ENCODE measurements at places on chromosomes 2 and 18.

DNA sequence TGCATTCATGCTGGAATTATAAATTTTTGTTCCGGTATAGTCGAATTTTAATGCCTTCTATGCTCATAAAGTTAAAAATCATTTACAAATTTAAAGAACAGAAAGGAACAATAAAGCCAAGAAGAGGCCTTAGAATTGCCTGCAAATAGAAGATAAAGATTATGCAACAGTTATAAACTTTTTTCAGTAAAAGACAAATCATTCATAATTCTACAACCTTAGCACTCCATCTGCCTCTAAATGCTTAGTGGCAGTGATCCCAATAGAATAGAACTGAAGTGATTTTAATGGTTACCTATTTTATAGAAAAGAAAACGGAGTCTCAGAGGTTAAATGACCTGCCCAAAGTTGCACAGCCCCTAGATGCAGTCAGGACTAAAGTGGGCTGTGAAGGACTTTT, 211.2 kb downstream of the AGPS start:
- H3K36me3 ChIP-seq = no peaks in the 10 kb centered on the region
- no peak overlapping the region for H3K4me3 ChIP-seq
- H3K4me1 ChIP-seq = no peaks in the 10 kb centered on the region
- H3K27me3 ChIP-seq = no peaks in the 10 kb centered on the region

GRCh38 chr2:234335661-234336228, 161.1 kb downstream of the ARL4C start:
- H3K36me3 ChIP-seq = peaks cover 9% of the 10 kb centered on the region
- no peaks in the 10 kb centered on the region for H3K27me3 ChIP-seq

DNA sequence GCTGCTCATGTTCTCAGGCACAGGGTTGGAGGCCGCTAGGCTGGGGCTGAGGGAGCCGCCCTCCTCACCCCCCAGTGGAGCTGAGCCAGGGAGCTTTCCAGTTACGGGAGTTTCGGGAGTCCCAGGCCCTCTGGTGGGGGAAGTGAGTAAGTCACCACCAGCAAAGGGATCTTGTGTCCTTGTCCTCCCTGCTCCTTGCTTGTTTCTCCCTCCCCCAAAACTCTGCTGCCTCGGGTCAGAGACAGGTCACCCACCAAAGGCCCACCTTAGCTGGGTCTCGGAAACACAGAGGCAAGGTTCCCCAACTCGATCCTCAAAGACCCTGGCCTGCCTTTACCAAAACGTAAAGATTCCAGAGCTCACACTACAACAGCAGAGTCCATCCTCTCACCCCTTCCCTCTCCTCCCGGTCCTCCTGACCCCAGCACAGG, 60.5 kb upstream of the POMC start:
- DNase-seq = no peak
- no peak overlapping the region for H3K4me3 ChIP-seq
- H3K36me3 ChIP-seq = peaks cover 2% of the 10 kb centered on the region
- no peaks in the 10 kb centered on the region for H3K27me3 ChIP-seq
- no peak overlapping the region for H3K27ac ChIP-seq

DNA sequence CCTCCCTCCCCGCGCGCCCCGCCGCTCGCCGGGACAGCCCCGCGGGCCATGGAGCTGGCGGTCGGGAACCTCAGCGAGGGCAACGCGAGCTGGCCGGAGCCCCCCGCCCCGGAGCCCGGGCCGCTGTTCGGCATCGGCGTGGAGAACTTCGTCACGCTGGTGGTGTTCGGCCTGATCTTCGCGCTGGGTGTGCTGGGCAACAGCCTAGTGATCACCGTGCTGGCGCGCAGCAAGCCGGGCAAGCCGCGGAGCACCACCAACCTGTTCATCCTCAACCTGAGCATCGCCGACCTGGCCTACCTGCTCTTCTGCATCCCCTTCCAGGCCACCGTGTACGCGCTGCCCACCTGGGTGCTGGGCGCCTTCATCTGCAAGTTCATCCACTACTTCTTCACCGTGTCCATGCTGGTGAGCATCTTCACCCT, 865 bp downstream of the GALR1 start:
- peaks cover 16% of the 10 kb centered on the region for H3K4me1 ChIP-seq
- H3K36me3 ChIP-seq = peaks cover 15% of the 10 kb centered on the region
- H3K27me3 ChIP-seq = peaks cover 76% of the 10 kb centered on the region
- DNase-seq = no peak
- no peak overlapping the region for H3K27ac ChIP-seq

- H3K4me1 ChIP-seq = no peaks in the 10 kb centered on the region
- H3K27me3 ChIP-seq = no peaks in the 10 kb centered on the region
- no peak overlapping the region for H3K4me3 ChIP-seq
- H3K36me3 ChIP-seq = no peaks in the 10 kb centered on the region
- H3K27ac ChIP-seq = no peak overlapping the region
These were observed 1.2 kb upstream of the LYG2 start for GRCh38 chr2:99256677-99257076.

DNA sequence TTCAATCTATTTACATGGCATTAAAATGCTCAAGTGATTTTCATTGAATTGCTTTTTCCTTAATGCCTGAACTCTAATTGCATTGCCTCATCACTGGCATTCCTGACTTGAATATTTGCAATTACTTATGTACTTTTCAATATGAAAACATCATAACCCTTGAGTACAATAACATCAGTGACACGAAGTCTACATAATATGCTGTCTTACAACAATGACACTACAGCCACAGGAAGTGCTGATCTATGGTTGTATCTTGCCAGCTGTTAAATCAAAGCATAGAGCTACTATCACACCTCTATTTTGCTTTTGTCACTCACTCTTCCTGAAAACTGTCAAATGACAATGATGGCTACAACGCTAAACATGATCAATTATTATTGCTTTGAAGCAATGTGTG, 156.9 kb downstream of the CCDC102B start:
- H3K36me3 ChIP-seq = no peaks in the 10 kb centered on the region
- no peak for DNase-seq
- H3K4me3 ChIP-seq = no peak overlapping the region
- no peak overlapping the region for H3K27ac ChIP-seq
- H3K4me1 ChIP-seq = no peaks in the 10 kb centered on the region
- H3K27me3 ChIP-seq = no peaks in the 10 kb centered on the region

DNA sequence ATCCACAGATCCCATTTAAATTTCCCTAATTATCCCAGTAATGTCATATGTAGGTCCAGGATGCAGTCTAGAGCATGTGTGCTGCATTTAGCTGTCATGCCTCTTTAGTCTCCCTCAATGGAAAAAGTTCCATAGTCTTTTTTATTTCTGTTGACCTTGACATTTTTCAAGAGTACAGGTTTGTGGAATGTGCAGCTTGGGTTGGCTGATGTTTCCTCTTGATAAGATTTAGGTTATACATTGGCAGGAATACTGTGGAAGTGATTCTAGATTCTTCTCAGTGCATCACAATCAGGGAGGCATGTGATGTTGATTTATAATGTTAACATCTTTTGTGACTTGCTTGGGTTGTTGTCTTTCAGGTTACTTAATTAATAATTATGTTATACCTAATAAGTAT, 42.5 kb downstream of the PPM1B start:
- no peak overlapping the region for H3K27ac ChIP-seq
- no peaks in the 10 kb centered on the region for H3K27me3 ChIP-seq
- no peak for DNase-seq

DNA sequence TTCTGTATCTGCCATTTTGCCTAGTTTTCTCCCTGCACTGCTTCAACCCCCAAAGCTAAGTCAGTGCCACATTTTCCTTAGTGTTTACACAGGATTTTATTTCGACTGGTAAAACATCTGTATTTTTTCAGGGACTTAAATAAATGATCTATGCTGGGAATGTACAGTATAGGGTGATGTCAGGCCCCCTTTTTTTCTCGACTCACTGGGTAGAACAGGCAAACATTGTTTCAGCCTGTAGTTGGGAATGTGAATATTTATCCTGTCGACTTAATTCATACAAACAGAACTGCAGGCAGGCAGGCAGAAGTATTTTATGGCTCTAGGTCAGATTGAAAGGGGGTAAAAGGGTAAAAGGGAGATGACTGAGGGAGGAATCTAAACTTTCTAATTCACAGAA, 123.5 kb upstream of the ZFP36L2 start:
- H3K4me1 ChIP-seq = no peaks in the 10 kb centered on the region
- H3K27ac ChIP-seq = peak overlapping the region; percentile 8
- H3K36me3 ChIP-seq = peaks cover 4% of the 10 kb centered on the region
- no peak overlapping the region for H3K4me3 ChIP-seq

GRCh38 chr2:238167761-238168160, 9.0 kb downstream of the ERFE start:
- no peak overlapping the region for H3K27ac ChIP-seq
- no peaks in the 10 kb centered on the region for H3K4me1 ChIP-seq
- no peak overlapping the region for H3K4me3 ChIP-seq
- DNase-seq = no peak
- peaks cover 2% of the 10 kb centered on the region for H3K36me3 ChIP-seq

- H3K4me3 ChIP-seq = no peak overlapping the region
- H3K27me3 ChIP-seq = no peaks in the 10 kb centered on the region
- H3K27ac ChIP-seq = peak overlapping the region; percentile 60
- no peak for DNase-seq
- peaks cover 3% of the 10 kb centered on the region for H3K36me3 ChIP-seq
- peaks cover 19% of the 10 kb centered on the region for H3K4me1 ChIP-seq
These were observed 2.4 kb upstream of the RBM45 start for GRCh38 chr2:178109813-178110212.

DNA sequence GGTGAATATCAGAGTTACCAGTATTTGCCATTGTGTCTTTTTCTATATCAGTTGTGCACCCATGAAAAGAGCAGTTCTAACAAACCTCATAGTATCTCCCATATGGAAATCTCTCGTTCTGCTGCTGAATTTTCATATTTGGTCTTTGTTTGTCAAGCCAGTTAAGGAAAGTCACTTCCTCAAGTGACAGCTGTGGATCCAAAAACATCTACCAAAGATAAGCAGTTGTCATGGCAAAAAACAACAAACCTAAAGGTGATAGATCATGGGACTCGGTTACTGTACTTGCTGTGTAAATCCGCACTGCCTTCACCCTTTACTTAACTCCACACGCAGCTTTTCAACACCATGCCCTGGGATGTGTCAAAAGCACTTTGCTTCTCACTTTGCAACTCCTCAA, 17.3 kb downstream of the BMP10 start:
- no peak overlapping the region for H3K4me3 ChIP-seq
- H3K36me3 ChIP-seq = no peaks in the 10 kb centered on the region
- peaks cover 24% of the 10 kb centered on the region for H3K27me3 ChIP-seq
- no peak overlapping the region for H3K27ac ChIP-seq
- DNase-seq = no peak

GRCh38 chr2:171754254-171754939, 67.1 kb downstream of the DYNC1I2 start:
- H3K27me3 ChIP-seq = no peaks in the 10 kb centered on the region
- peaks cover 29% of the 10 kb centered on the region for H3K36me3 ChIP-seq
- H3K4me3 ChIP-seq = no peak overlapping the region
- no peak for DNase-seq
- no peaks in the 10 kb centered on the region for H3K4me1 ChIP-seq

DNA sequence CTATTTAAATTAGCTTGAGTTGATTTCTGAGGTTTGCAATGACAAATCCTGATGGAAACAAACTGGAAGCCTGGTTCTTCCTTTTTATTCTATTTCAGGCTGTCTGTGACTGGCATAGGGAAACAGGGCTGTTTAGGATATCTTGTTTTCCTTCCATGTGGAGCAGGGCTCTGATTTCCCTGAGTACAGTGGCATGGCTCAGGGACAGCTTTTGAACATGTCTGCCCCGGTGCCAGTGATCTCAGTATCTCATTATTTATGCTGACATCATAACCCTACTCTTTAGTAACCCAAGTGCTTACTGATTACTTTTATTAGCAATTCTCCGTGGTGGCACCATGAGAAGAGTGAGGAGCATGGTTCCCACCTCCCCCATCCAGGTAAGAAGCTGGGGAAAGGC, 720.3 kb downstream of the GALR1 start:
- H3K4me3 ChIP-seq = no peak overlapping the region
- H3K4me1 ChIP-seq = no peaks in the 10 kb centered on the region
- no peaks in the 10 kb centered on the region for H3K27me3 ChIP-seq
- no peak for DNase-seq

GRCh38 chr2:154402213-154402612, 296.3 kb upstream of the KCNJ3 start:
- H3K4me3 ChIP-seq = no peak overlapping the region
- no peaks in the 10 kb centered on the region for H3K4me1 ChIP-seq
- H3K27ac ChIP-seq = no peak overlapping the region
- H3K27me3 ChIP-seq = no peaks in the 10 kb centered on the region

DNA sequence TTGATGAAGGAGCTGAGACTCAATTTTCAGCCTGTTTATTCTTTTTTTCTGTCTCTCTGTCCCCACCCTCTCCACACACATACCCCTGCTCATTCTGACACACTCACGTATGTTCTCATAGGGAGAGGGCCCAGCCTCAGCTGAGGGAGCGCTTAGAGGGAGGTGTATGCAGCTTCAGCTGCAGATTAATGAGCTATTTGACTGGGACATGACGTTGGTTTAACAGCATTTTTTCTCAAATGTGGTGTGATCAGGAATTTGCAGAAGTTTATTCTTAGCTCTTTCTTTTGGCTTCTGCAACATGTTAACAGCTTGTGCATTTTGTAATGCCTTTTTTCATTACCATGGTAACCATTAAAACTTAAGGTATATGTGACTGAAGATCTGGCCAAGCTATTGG, 1547.1 kb upstream of the PIK3C3 start:
- no peaks in the 10 kb centered on the region for H3K36me3 ChIP-seq
- H3K27ac ChIP-seq = no peak overlapping the region
- no peaks in the 10 kb centered on the region for H3K27me3 ChIP-seq
- H3K4me3 ChIP-seq = no peak overlapping the region
- no peak for DNase-seq

Measured in activated T-cell treated with anti-CD3 and anti-CD28 coated beads, Interleukin-2, amount 50 U/mL, for 72 hours (primary cell).